ENCODE measurements at places on chromosomes 3 and 15.

DNA sequence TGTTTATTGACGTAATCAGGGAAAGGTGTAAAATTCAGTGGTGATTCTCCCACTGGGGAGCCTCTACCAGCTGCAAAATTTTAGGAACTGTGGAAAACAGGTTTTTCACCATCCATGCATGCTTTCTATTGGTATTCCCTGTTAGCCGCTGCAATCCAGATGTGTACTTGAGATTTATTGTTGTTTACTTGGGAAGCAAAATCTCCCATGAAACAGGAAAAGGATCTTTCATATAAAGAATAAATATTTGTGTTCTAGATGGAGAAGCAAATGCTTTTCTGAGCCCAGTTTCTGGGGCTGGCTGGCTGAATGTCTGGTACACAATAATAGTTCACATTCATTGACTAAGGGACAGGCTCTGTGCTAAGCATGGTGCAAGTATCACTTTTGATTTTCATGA is 144.6 kb upstream of the RASGRP1 start:
- H3K4me3 ChIP-seq: no peak overlapping the region
- no peak overlapping the region for H3K27ac ChIP-seq
- no peaks in the 10 kb centered on the region for H3K36me3 ChIP-seq
- H3K27me3 ChIP-seq: no peaks in the 10 kb centered on the region
- H3K4me1 ChIP-seq: no peaks in the 10 kb centered on the region
- no peak for DNase-seq

- H3K4me1 ChIP-seq: no peaks in the 10 kb centered on the region
- H3K4me3 ChIP-seq: no peak overlapping the region
- H3K27me3 ChIP-seq: no peaks in the 10 kb centered on the region
- no peak overlapping the region for H3K27ac ChIP-seq
Observed at GRCh38 chr3:183318877-183319276, 65.8 kb downstream of the B3GNT5 start.

DNA sequence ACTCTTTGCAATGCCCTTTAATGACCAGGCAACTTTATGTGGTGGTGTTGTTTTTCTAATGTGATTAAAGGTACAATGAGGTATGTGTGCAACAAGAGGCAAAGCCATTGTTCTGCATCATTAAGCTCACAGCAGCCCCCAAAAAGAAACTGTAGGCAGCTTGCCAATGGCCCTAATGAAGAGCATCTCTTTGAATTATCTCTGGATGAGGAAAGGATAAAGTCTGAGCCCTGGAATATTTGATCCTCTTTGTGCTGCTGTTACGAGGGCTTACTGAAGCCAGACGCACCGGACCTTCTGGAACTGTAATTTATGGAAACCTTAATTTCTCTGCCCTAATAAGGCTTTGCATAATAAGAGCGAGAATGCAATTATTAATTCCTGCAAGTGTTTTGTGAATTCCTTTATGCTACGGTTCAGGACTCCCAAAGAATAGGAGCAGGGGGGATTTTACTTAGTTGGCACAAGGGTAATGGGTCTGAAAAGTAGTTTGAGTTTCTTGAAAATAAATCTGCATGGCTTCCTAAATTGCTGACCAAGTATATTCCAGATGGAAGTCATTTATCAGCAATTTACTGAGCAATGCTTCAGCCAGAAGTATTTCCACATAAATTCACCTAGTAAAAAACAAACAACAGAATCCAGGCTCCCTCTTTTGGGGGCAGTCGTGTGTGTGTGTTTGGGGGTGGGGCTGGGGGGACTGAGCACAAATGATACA is 193.4 kb downstream of the PDZRN3 start:
- no peaks in the 10 kb centered on the region for H3K27me3 ChIP-seq
- no peak for DNase-seq
- no peaks in the 10 kb centered on the region for H3K4me1 ChIP-seq

DNA sequence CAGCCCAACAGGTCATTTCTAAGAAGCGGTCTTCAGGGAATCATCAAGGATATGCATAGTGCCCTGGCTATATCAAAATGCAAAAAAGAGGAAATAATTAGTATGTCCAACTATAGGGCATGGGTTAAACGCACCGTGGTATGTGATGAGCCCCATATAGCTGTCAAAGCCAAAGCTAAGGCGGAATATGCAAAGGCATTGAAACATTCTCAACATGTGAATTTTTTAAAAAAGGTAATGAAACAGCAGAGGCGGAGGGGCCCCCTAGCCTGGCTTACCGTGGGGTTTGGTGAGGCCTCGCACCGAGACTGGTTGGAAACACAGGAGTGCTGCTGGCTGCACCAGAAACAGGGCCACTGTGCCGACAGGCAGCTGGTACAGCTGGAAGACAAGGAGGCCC is 23.2 kb downstream of the PLXND1 start:
- H3K27ac ChIP-seq: no peak overlapping the region
- H3K4me1 ChIP-seq: peaks cover 29% of the 10 kb centered on the region
- no peak for DNase-seq
- peaks cover 51% of the 10 kb centered on the region for H3K36me3 ChIP-seq
- no peaks in the 10 kb centered on the region for H3K27me3 ChIP-seq

DNA sequence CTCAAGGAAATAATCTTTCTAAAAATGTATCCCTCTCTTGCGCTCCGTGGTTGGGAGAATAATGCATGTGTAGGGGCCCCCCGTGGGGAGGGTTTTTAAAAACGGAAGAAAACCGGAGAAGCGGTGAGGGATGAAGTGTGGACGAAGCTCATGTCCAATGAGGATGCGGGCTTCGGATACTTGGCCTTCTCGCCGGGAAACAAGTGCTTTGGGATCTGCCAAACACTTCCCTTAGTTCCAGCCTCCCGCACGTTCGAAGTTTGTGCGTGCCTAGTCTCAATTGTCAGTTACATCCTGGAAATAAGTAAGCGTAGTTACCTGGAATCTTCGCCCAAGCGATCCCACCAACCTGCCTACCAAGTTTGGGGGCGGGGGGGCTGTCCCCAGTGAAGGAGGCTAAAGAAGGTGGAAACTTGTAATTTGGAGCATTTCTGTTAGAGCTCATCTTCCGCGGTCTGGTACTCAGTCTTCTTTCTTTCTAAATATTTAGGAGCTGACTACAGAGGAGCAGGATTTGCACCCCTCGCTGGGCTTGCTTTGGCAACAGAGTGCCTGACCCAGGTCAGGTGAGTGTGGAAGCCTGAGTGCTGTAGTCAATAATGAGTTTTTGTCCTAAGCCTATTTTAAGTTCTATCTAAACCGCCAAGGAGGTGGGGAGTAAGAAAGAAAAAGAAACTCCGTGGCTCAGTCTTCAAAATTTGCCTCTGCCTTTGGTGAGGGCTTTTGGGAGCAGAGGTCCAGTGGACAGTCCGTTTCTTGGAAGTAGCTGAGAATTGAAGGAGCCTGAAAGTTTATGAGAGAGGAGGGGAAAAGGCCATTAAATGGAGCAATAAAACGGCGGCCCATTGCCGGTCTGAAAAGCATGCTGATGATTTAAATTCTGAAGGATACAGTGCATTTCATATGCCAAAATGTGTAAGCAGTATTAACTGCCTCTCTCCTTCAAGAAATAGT is 1.1 kb downstream of the ITPR1 start:
- DNase-seq: peak; percentile 65
- peak overlapping the region; percentile 85 for H3K4me3 ChIP-seq
- no peaks in the 10 kb centered on the region for H3K36me3 ChIP-seq

DNA sequence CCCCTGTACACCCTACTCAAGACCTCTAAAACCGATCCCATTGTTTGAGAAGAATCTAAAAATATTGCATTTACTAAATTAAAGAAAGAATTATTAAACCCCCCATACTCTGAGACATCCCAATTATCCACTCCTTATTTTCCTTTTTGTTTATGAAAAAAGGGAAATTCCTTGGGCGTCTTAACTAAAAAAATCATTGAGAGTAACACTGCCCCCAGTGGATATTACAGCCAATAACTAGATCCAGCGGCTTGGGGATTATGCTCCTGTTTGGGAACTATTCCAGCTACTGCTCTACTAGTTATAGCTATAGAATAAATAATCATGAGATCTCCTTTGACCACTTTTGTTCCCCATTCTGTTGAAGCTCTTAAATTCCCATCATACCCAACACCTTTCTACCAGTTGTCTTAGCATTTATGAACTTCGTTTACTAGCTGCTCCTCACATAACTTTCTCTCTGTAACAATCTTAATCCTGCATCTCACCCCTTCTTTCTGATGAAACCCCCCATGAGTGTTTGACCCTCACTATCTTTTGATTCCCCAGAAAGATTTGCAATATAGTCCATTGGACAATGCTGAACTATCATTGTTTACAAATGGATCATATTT is 12.7 kb upstream of the CFAP91 start:
- no peaks in the 10 kb centered on the region for H3K36me3 ChIP-seq
- no peak overlapping the region for H3K4me3 ChIP-seq
- H3K4me1 ChIP-seq: no peaks in the 10 kb centered on the region
- DNase-seq: no peak
- no peaks in the 10 kb centered on the region for H3K27me3 ChIP-seq

DNA sequence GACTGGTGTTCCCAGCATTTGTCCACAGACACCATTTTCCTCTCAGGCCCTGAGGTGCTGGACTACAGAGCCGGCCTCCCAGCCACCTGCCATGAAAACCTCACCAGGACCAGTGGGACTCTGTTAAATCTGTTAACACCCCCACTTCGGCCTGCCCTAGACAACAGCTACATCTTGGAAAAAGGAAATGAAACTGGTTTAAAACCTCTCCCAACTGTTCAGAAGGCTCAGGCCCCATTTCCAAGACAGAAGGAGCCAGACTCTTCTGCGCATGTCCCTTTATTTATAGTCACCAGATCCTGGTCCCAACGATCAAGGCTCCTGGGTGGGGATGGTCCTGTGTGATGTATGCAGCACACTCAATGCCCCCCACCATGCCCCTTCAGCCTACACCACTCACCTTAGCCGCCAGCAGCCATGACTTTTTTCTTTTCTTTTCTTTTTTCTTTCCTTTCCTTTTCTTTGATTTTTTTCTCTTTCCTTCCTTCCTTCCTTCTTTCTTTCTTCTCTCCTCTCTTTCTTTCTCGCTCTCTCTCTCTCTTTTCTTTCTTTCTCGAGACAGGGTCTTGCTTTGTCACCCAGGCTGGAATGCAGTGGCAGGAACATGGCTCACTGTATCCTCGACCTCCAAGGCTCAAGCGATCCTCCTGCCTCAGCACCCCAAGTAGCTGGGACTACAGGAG is 25.5 kb upstream of the FLNB start:
- H3K36me3 ChIP-seq: no peaks in the 10 kb centered on the region
- no peak overlapping the region for H3K27ac ChIP-seq
- H3K4me3 ChIP-seq: no peak overlapping the region
- no peak for DNase-seq

DNA sequence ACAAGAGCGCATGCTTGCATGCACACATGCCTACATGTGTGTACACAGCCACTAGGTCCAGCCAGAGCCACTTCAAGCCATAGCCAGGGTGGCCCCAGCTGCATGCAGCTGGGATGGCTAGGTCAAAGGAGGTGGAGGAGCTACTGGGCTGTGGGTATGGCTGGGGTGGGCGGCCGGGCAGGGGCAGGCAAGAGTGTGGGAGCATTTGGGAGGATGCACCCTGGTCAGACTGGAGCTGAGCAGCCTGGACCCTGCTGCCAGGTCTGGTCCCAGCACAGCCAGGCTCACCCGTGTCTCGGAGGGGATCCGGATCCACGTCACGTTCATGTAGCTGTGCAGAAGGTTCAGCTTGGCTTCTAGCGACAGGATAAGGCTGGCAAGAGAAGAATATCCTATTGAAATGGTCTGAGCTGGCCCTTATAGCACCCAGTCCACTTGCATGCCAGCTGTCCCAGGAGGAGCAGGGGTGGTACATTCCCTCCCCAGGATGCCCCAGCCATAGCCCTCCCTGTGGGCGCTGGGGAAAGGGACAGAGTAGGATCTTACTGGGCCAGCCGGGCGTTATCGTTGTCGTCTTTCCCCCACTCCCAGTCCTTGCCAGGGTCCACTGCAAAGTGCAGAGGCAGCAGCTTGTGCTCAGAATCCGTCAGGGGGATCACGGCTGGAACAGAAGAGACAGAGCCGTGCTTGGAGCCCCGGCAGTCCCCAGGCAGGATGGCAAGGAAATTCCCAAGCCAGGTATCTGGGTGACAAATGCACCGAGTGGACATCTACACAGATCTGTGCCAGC is 160.5 kb downstream of the KLF13 start:
- H3K4me1 ChIP-seq: peaks cover 21% of the 10 kb centered on the region
- H3K27ac ChIP-seq: peak overlapping the region; percentile 52
- no peak overlapping the region for H3K4me3 ChIP-seq
- H3K36me3 ChIP-seq: no peaks in the 10 kb centered on the region
- H3K27me3 ChIP-seq: peaks cover 3% of the 10 kb centered on the region
- peak; percentile 54 for DNase-seq

DNA sequence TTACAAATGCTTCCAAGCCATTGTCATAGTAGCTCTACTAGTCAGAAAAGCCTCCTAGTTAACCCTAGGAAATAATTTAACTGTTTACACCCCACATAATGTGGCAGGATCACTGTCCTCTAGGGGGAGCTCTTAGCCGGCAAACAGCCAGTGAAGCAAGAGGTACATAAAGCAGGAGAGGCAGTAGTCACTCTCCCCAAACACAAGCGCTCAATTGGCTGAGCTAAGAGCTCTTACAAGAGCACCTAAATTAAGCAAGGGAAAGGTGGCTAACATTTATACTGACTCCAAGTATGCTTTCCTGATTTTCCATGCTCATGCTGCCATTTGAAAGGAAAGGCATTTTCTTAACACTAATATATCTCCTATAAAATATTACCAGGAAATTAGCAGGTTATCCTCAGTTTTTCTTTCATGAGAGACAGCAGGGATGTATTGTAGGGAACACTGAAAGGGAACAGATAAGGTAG is 37.6 kb downstream of the NCEH1 start:
- H3K36me3 ChIP-seq: no peaks in the 10 kb centered on the region
- peaks cover 38% of the 10 kb centered on the region for H3K4me1 ChIP-seq
- peak overlapping the region; percentile 42 for H3K27ac ChIP-seq
- no peak overlapping the region for H3K4me3 ChIP-seq
- no peak for DNase-seq

DNA sequence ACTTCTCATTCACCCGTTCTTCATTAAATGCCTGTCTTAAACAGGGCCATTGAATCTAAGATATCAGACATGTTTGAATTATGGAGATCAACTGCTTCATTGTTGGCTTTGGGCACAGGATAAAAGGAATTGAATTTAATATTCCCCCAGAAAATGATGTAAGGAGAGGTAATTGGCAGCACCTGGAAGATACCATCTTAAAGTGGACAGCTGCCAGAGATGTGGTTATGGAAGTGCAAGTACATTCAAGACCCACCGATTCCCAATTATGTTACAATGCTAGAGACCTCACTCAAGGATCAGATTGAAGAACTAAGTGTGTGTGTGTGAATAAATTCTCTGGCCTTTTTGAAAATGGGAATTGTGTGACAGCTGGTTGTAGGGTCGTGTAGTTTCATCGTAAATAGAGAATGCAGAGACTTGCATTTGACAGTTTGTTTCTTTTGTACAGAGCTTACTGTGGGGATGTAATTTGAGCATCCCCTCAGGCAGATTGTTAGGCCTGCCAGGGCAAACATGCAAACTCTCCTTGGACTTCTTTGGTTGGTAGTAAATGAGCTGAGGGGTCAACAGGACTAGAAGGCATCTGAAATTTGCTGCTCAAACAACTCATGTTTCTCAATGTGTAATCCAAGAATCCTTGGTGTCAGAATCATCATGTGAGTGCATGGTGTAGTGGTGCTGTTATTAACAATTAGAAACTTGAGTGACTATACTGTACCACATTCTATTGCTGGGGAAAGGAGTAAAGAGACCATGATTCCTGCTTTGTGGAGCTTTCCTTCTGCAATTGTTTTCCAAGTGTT is 359.2 kb upstream of the THRB start:
- no peaks in the 10 kb centered on the region for H3K4me1 ChIP-seq
- H3K27me3 ChIP-seq: no peaks in the 10 kb centered on the region
- no peaks in the 10 kb centered on the region for H3K36me3 ChIP-seq
- no peak overlapping the region for H3K4me3 ChIP-seq
- no peak for DNase-seq

All from right atrium auricular region (tissue), 2 donors.